ENCODE measurements at places on chromosomes 7 and 10.
A peak's percentile ranks its signal among the peaks of the same experiment; 100 is the strongest.

DNA sequence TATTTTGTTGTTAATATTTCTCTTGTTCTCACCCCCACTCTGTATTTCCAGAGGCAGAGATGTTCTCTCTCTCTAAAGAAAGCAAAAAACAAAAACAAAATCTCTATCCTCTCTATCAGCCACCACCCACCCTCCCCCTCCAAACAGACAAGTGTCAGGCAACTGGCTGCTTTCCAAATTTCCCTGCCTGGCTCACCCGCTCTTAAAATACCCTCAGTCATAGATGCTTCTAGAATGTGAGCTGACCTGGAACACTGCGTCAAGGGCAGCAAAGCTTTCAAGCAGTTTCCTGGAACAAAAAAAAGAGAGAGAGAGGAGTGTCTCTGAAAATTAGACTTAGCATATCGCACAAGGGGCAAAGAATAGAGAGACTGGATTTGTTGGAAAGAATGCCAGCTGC is 341.0 kb upstream of the ZMIZ1 start:
- H3K4me1 ChIP-seq: no peaks in the 10 kb centered on the region
- no peak overlapping the region for H3K4me3 ChIP-seq
- no peak for DNase-seq
- no peaks in the 10 kb centered on the region for H3K27me3 ChIP-seq

GRCh38 chr10:117892681-117893220 is 154.0 kb downstream of the RAB11FIP2 start:
- H3K4me1 ChIP-seq: no peaks in the 10 kb centered on the region
- H3K27ac ChIP-seq: no peak overlapping the region
- H3K27me3 ChIP-seq: no peaks in the 10 kb centered on the region
- no peak overlapping the region for H3K4me3 ChIP-seq
- DNase-seq: no peak

GRCh38 chr7:35037526-35038341 is 449 bp upstream of the DPY19L1 start:
- no peaks in the 10 kb centered on the region for H3K27me3 ChIP-seq
- peak overlapping the region; percentile 17 for H3K27ac ChIP-seq
- H3K4me3 ChIP-seq: peak overlapping the region; percentile 67
- peaks cover 25% of the 10 kb centered on the region for H3K4me1 ChIP-seq
- no peaks in the 10 kb centered on the region for H3K36me3 ChIP-seq

DNA sequence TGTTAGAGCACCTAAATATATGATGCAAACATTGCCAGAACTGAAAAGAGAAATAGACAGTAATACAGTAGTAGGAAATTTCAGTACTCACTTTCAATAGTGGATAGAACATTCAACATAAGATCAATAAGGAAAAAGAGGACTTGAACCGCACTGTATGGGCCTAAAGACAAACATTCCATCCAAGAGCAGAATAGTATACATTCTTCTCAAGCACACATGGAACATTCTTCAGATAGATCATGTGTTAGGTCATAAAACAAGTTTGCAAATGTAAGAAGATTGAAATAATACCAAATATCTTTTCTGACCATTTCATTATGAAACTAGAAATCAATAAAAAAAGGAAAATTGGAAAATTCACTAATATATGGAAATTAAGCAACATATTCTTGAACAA is 185.4 kb upstream of the FOXP2 start:
- no peaks in the 10 kb centered on the region for H3K36me3 ChIP-seq
- H3K4me1 ChIP-seq: no peaks in the 10 kb centered on the region
- H3K27ac ChIP-seq: no peak overlapping the region

DNA sequence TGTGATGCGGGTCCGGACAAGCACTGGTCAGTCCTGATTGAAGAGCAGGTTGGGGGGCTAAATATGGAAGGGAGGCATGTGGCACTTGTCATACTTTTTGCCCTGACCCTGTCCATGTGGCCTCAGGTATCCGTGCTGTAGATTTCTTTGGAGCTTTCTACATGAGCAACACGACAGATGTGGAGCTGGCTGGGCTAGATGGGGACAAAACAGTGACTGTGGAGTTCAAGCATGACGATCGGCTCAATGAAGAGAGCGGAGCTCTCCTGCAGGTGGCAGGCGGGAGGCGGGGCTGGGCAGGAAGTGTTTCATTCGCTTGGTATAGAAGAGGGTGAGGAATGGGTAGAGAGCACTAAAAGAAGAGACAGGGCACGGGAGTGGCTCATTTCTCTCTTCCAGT is 13.0 kb upstream of the CHCHD1 start:
- no peak overlapping the region for H3K4me3 ChIP-seq
- peaks cover 13% of the 10 kb centered on the region for H3K4me1 ChIP-seq
- no peak overlapping the region for H3K27ac ChIP-seq
- no peak for DNase-seq
- H3K36me3 ChIP-seq: peaks cover 43% of the 10 kb centered on the region

DNA sequence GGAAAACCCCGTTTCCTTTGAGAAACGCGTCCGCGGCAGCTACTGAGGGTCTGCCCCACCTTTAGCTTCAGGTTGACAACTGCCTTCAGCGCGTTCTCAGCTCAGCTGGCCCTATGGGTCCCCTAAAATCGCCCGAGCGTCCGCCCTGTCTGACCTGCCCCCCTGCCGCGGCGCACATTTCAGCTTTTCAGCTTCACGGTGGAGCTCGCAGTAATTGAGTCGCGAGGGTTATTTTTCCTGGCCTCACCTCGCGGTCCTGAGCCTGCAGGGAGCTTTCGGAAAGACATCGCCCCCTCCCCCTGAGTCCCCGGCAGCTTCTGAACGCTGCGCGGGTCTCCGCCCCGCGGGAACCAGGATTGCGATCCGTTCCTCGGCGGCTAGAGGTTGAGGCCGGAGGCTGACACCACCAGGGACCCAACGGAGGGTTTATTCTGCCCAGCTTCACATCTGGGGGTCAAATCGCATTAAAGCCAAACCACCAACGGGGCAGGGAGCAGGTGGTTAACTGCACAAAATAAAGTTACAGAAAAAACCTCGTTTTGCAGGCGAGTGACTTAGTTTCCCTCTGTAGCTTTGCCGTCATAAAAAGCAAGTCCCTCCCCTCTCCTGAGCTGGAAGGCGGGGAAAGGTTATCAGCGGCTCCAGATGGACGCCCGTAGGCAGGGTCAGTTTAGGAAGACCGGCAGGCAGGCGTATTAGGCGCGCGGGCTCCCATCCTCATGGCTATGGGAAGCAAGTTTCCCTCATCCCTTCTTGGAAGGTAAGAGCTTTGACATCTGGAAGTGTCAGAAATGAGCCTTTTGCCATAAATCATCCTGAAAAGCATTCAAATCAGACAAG is 11.0 kb downstream of the TWIST1 start:
- H3K4me3 ChIP-seq: no peak overlapping the region
- no peak for DNase-seq
- no peaks in the 10 kb centered on the region for H3K36me3 ChIP-seq
- H3K4me1 ChIP-seq: peaks cover 12% of the 10 kb centered on the region
- no peak overlapping the region for H3K27ac ChIP-seq

- no peak for DNase-seq
- H3K27ac ChIP-seq: no peak overlapping the region
Observed at GRCh38 chr7:47470567-47471357, 111.1 kb downstream of the TNS3 start.

DNA sequence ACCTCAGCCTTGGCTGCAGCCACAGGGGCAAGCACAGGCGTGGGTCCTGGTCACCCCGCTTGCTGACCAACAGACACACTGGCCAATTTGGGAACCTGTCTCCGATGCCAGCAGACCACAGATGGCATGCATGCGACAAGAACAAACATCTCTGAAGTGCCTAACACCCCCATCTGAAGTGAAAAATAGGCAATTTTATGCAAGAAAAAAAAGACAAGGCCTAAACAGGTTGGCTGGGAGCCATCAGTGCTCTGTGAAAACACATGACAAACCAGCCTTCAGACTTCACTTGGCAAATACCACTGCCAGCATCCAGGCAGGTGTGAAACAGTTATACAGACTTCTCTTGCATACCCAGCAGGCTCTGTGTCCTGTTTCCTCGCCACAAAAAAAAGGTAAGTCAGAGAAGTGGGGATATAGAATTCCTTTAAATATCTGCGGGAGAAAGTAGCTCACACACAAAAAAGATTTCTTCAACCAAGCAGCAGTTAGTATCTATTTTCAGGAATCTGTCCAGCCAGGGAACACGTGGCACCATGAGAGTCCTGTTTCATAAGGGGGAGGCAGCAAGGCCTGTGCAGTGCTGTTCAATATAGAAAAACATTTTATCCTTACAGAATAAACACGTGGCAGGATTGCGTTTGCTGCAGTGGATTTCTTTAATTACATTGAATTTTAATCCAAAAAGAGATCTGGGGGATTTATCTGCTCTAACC is 293.4 kb upstream of the MKLN1 start:
- H3K27ac ChIP-seq: no peak overlapping the region
- H3K4me1 ChIP-seq: no peaks in the 10 kb centered on the region
- H3K27me3 ChIP-seq: no peaks in the 10 kb centered on the region
- no peaks in the 10 kb centered on the region for H3K36me3 ChIP-seq

DNA sequence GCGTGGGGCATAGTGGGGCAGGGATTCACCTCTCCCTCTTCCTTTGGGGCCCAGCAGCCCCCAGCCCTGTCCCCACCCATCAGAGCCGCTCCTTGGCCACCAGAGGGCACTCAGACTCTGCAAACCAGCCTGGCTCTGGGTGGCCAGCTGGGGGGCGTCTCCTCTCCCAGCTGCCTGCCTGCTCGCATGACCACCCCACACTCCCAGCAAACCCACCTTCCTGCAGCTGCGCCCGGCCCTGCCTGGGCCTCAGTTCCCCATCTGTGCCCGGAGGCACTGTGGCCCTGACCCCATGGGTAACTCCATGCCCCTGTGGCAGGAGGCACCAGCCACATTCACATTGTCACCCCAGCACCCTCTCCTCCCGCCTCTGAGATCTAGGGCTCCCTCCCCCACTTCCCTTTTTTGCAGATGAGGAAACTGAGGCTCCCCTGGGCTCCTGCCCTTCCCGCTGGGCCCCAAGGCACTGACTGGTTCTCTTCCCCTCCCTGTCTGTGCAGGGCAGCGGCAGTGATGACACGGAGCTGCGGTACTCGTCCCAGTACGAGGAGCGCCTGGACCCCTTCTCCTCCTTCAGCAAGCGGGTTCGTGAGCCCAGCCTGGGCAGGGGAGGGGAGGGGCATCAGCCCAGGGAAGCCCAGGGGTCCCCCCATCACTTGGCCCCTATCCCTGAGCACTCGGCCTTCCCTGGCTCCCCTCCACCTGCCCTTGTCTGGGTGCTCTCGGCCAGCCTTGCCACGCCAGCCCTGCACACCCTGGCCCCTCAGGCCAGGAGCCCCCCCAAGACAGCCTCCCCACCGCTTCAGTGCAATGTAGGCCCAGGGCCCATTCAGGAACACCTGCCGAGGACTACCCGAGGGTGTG is 6.9 kb upstream of the SH2B2 start:
- H3K27ac ChIP-seq: no peak overlapping the region
- H3K27me3 ChIP-seq: peaks cover 2% of the 10 kb centered on the region
- no peaks in the 10 kb centered on the region for H3K36me3 ChIP-seq
- no peaks in the 10 kb centered on the region for H3K4me1 ChIP-seq
- DNase-seq: no peak
- no peak overlapping the region for H3K4me3 ChIP-seq

DNA sequence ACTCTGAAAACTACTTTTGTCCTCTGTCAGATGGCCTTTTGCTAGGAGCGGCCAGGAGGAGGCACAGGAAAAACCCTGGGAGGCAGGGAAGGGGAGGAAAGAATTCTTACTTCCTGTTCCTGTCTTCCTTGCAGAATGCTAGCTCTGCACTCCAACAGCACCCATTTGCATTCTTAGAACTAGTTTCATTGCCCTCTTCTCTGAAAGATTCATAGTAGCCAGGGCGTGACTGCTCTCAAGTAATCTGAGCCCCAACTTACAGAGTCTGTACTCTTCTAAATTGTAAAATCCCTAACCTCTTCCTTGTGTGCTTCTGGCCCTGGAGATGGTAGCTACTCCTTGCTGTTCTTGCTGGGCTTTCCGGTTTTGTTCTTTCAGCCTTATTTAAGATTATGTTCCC is 75.3 kb upstream of the STEAP1 start:
- no peaks in the 10 kb centered on the region for H3K36me3 ChIP-seq
- no peaks in the 10 kb centered on the region for H3K27me3 ChIP-seq
- H3K4me1 ChIP-seq: no peaks in the 10 kb centered on the region
- H3K4me3 ChIP-seq: no peak overlapping the region
- DNase-seq: no peak

DNA sequence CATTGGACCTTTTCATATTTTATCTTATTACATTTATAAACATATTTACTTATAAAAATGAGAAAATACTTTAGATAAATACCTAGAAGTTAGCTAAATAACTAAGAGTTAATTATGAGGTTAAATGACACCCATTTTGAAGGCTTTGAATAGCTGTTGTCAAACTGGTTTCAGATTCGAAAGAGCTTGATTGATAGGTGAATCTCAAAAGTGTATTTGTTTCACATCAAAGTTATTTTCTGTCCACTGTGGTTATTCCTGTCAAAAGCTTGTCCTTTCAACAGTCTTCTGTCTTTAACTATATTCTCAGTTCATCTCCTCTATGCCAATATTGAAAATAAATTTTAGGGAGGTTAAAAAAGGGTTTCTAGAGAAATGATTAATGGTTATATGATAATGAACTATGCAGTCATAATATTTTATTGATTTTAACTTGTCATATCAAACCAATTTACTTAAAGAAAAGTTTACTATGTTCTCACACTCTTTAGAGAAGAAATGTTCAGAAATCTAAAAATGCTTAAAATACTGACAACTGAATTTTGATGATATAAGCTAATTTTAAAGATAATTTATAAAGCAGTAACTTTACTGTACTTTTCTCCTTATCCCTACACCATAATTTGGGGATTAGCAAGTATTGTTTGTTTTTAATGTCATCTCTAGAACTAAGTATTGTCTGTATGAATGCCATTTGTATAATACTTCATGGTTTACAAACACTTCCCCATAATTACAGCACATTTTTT is 72.0 kb upstream of the FOXP2 start:
- no peaks in the 10 kb centered on the region for H3K36me3 ChIP-seq
- no peak for DNase-seq
- no peak overlapping the region for H3K4me3 ChIP-seq
- peaks cover 12% of the 10 kb centered on the region for H3K4me1 ChIP-seq

- DNase-seq: no peak
- no peaks in the 10 kb centered on the region for H3K36me3 ChIP-seq
- H3K4me3 ChIP-seq: no peak overlapping the region
- H3K4me1 ChIP-seq: no peaks in the 10 kb centered on the region
- no peaks in the 10 kb centered on the region for H3K27me3 ChIP-seq
Observed at GRCh38 chr10:126867567-126868365, 37.5 kb upstream of the DOCK1 start.

GRCh38 chr7:54858008-54858692 is 99.1 kb upstream of the SEC61G start:
- H3K36me3 ChIP-seq: no peaks in the 10 kb centered on the region
- H3K27me3 ChIP-seq: no peaks in the 10 kb centered on the region
- H3K4me1 ChIP-seq: peaks cover 33% of the 10 kb centered on the region
- no peak overlapping the region for H3K4me3 ChIP-seq

- no peak within 1 kb of the TSS for H3K4me3 ChIP-seq
- H3K4me1 ChIP-seq: no peaks in the 10 kb centered on the region
- no peak within 1 kb of the TSS for H3K27ac ChIP-seq
Observed at GRCh38 chr10:84241185-84241790, at the start of gene LRIT1. Gene LRIT1, minus strand, starts transcription at chr10:84241546. Its CDS starts 107 bp downstream, at chr10:84241439.
